HCEC 1CT (cell line): ENCODE measurements at places on chromosomes 12 and 14.
A peak's percentile ranks its signal among the peaks of the same experiment; 100 is the strongest.

- peak; percentile 37 for DNase-seq
These were observed 906 bp downstream of the LARP4 start for GRCh38 chr12:50401500-50402081.

- DNase-seq = no peak
These were observed 133.9 kb upstream of the SCAF11 start for GRCh38 chr12:46124132-46124847.

GRCh38 chr14:56131865-56132833, 13.9 kb downstream of the PELI2 start:
- no peak for DNase-seq

DNA sequence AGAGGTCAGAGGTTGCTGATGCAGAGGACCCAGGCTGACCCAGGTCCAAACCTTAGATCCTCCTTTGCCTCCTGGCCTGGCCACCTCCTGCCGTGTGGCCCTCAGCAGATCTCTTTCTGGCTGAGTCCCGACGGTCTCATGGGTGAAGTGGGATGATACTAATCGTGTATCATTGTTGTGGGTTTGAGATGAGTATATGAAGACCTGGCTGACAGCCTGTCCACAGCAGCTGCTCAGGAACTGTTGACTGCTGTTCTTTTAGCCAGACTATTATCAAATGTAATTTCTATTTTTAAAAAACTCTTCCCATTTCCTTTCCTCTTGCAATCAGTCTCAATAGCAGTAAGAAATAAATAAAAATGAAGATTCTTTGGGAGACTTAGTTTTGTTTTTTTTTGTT, 45.6 kb downstream of the ANKRD9 start:
- DNase-seq = no peak

DNA sequence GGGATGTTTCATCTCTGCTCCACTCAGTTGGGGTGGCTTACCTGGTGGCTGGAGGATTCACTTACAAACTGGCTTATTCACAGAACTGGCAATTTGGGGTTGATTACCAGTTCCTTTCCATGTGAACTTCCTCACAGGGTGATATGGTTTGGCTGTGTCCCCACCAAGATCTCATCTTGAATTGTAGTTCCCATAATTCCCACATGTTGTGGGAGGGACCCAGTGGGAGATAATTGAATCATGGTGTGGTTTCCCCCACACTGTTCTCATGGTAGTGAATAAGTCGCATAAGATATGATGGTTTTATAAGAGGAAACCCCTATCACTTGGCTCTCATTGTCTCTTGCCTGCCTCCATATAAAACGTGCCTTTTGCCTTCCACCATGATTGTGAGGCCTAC, 26.9 kb upstream of the IGF1 start:
- no peak for DNase-seq

DNA sequence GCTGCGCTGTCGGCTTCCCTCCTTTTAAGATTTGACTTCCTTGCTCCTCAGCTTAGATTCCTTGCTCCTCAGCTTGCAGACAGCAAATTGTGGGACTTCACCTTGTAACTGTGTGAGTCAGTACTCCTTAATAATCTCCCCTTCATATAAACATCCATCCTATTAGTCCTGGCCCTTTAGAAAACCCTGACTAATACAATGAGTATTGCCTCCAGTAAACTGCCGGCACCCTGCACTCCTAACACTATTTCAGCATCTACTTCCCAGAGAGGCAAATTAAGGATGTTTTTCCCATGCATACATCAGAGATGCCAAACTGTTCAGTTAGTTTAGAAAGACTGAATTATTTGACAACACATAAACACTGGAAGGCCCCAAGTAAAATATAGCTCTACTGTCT, 611.3 kb upstream of the TMEM132C start:
- peak; percentile 63 for DNase-seq

GRCh38 chr14:103628221-103628683, 759 bp upstream of the KLC1 start:
- peak; percentile 82 for DNase-seq

DNA sequence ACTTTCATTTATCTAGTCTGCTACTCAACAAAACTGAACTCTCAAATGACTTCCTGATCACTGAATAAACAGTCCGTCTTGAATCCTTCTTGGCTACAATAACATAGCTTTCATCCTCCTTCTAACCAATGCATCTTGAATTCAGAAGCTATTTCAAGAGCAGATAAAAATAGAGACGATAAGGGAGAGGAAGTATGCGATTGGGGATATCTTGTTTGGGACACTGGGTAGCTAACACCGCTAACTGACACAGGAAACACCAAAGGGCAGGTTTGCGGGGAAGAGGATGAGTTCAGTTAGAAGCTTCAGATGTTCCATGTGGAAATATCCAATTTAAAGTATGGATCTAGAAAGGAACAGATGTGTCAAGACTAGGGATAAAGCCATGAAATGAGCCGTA, 102.5 kb downstream of the SLC41A2 start:
- no peak for DNase-seq

GRCh38 chr12:3896801-3897351, 23.7 kb upstream of the PARP11 start:
- DNase-seq = no peak

DNA sequence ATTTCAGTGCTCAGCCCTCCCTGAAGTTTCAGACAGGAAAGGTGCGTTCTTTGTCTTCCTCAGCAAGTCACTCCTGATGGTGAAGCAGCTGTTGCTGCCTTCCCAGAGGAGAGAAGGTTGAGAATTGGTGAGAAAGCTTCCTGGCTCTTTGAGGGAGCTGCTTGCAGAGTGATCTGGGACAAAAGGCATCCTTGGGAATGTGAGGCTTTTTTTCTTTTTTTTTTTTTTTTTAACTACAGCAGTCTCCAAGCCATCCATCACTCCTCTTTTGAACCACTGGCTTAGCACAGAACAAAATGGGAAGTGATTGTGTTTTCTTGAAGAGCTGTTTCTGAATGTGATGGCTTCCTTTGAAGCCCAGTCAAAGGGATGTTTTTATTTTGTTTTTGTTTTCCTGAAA, 120.4 kb upstream of the LRIG3 start:
- peak; percentile 85 for DNase-seq

DNA sequence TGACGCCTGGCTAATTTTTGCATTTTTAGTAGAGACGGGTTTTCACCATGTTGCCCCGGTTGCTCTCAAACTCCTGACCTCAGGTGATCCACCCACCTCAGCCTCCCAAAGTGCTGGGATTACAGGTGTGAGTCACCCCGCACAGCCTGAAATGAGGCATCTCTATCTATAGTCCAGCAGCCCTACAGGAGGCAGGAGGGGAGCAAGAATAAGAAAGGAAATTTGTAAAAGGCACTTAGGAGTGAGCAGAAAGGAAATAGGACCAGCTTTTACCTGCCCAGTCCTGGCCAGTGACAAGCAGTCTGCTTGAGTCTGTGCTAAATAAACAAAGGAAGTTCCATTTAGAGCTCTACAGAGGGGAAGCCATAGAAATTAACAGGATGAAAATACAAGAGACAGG, 15.0 kb upstream of the PSMA6 start:
- DNase-seq = no peak

- no peak for DNase-seq
These were observed 4.8 kb downstream of the DIO2 start for GRCh38 chr14:80206351-80207080.

DNA sequence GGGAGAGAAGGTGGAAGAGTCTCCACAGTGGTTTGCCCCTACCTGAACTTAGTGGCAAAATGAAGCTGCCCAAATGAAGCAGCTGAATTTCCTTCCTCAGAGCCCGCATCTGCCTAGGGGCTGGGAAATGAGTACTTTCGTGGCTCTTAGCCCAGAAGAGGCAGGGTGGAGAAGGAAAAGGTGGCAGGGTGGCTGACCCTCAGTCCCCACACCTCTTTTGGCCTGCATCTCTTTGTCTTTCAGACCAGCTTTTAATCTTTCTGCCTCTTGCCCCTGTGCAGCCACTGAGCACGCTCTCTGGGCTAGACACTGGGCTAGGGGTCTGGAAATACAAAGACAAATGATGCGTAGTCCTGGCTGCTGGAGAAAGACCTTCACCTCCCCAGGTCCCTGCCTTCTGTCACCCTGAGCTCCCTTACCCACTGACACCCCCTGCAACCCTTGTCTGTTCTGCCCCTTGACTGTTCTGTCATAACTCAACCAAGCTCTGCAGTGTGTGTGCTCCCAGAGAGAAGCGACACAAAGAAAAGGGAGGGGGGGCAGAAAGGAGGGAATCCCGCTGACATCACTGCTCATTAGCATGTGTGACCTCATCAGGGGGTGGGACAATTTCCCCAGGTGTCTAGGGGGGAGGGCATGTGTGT, 371 bp upstream of the REM2 start:
- DNase-seq = no peak

GRCh38 chr14:37623426-37623951, 28.1 kb downstream of the TTC6 start:
- DNase-seq = peak; percentile 75

- DNase-seq = no peak
These were observed 398.1 kb downstream of the MED13L start for GRCh38 chr12:115879354-115879753.
